ENCODE measurements at places on chromosomes 5 and 9. TPM values are rescaled to one million over a fixed set of nuclear protein-coding genes. Genes with fewer than 3 reads are reported as not detected.

DNA sequence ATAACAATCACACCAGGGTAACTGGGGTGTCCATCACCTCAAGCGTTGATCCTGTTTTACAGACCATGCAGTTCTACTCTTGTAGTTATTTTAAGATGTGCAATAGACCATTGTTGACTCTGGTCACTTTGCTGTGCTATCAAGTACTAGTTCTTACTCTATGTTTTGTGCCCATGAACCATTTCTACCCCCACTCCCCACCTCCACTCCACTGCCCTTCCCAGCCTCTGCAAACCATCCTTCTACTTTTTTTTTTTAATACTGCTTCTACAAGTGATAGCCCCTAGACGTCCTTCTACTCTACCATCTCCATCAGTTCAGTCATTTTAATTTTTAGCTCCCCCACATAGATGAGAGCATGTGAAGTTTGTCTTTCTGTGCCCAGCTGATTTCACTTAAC is 38.8 kb downstream of the EHMT1 start:
- DNase-seq, result no peak

DNA sequence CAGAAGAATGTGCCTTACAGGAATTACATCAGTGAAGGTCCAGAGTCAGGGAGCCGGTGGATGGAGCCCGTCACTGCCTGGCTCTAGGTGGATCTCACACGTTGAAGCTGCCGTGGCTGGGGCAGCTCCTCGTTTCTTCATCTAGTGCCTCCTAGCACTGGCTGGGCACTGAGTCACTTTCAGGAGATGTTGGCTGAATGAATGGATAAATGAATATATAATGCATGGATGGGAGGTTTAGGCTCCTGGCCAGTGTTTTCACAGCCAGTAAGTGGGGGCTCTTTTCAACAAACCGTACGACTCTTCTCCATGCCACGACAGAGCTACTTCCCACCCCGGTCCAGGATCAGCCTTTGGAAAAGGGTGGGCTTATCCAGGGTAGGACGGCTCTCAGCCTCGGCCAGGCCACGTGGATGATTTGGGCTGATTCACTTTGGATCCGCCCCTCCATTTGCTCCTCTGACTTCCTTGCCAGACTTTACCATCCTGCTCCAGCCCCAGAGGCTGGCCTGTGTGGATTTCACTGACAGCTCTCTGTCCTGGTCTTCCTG is 1.3 kb upstream of the SH3PXD2B start:
- DNase-seq, result peak; percentile 77

DNA sequence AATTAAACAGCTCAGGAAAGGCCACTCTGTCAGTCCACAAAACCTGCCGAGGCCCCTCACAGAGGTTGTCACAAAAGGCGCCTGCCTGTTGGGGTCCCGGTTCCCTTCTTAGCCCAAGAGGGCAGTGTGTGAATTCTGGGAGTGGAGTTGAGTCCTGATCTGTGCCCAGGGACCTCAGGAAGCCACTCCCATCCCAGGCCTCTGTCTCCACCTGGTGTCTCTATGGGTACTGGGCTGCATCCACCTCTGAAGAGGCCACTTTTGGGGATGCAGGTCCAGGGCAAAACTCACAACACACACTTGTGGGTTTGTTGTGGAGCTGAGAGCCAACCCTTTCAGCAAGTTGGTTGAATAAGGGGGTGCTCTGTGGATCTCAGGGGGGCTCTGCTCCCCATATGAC is 74.3 kb upstream of the STXBP1 start:
- no peak for DNase-seq

GRCh38 chr5:179542170-179542569 is 8.2 kb upstream of the RUFY1 start:
- DNase-seq, result no peak

DNA sequence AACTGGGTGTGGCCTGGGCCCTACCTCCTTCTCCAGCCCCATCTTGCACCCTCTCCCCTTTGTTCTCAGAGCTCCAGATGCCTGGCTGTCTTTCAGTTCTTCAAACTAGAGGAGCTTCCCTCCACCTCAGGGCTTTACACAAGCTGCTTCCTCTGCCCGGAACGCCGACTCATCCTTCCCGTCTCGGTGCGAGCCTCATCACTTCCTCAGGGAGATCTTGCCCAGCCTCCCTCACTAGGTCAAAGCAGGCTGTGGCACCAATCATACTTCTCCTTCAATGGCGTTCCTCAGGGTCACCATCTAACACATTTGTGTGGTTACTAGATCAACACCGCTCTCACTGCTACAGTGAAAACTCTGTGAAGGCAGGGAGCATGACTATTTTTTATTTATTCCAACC is 56.2 kb upstream of the ZSWIM6 start:
- no peak for DNase-seq

DNA sequence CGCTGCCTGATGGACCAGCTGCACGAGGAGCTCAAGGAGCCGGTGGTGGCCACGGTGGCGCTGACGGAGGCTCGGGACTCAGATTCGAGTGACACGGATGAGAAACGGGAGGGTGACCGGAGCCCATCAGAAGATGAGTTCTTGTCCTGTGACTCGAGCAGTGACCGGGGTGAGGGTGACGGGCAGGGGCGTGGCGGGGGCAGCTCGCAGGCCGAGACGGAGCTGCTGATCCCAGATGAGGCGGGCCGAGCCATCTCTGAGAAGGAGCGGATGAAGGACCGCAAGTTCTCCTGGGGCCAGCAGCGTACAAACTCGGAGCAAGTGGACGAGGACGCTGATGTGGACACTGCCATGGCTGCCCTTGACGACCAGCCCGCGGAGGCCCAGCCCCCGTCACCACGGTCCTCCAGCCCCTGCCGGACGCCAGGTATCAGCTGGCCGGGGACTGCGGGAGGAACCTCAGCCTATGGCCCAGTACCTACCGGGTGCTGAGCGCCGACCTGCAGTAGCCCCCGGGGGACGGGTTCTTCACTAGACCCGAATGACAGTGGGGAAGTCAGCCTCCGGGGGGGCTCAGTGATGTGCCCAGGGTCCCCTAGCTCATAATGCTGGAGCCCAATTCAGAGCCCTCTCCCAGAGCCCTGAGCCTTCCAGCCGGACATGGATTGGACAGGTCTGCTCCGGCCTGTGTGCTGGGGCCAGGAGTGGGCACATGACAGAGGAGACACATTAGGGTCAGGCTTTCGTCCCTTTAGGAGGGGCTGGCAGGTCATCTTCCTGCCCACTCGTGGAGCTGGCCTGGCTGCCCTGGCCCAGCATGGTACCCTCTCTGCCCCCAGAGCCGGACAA is 33.0 kb downstream of the USP20 start:
- DNase-seq, result no peak

DNA sequence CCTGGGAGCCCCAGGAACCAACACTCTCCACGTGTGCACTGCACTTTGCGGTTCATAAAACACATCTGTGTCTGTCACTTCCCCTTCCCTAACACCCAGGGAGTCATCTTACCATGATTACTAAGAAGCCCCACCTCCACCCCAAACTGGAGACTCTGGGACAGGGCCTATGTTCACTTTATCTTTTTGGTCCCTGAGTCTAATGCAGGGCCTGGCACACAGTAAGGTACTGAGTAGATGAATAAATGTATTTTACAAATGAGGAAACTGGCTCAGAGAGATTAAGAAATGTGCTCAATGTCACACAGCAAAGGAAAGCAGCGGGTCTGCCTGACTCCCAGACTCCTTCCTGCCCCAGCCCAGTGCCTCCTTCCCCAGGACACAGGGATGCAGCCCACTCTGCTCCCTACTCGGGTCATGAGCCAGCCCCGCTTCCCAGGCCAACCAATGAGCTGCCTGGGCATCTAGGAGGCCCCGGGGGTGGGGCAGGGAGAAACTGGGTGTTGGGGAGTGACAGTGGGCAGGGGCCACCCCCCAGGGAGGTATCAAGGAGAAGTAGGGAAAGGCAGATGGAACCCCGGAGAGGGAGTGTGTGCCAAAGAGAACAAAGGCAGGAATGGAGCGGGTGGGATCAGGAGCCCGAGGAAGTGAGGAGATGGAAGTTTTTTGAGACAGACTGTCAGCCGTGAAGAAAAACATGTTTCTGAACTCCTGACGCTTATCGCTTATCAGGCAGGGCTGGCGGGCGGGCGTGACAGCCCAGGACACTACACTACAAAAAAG is 30.5 kb downstream of the SHB start:
- no peak for DNase-seq

GRCh38 chr5:43227655-43228054 is 35.6 kb downstream of the NIM1K start:
- peak; percentile 56 for DNase-seq

DNA sequence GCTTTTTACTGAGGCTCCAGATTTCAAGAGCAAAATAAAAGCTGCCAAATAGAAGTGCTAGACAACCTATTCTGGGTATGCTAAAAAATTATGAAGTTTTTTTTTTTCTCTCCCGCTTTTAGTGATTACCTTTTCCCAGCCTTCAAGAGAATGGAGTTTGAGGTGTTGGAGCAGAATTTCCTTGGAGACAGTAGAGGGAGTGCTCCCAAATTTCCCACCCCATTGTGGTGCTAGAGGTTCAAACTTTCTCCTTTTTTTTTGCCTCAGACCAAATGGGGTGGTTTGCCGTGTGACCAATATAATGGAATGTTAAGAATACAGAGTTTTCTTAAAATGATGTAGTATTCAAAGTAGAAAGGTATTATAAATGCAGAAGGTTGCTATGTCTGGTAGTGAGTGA is 244.2 kb upstream of the RIOK2 start:
- DNase-seq, result peak; percentile 7

- DNase-seq, result peak; percentile 3
These were observed 563.7 kb upstream of the DAP start for GRCh38 chr5:11324521-11325289.

GRCh38 chr5:126519637-126520592 is 75.1 kb downstream of the ALDH7A1 start:
- peak; percentile 64 for DNase-seq

DNA sequence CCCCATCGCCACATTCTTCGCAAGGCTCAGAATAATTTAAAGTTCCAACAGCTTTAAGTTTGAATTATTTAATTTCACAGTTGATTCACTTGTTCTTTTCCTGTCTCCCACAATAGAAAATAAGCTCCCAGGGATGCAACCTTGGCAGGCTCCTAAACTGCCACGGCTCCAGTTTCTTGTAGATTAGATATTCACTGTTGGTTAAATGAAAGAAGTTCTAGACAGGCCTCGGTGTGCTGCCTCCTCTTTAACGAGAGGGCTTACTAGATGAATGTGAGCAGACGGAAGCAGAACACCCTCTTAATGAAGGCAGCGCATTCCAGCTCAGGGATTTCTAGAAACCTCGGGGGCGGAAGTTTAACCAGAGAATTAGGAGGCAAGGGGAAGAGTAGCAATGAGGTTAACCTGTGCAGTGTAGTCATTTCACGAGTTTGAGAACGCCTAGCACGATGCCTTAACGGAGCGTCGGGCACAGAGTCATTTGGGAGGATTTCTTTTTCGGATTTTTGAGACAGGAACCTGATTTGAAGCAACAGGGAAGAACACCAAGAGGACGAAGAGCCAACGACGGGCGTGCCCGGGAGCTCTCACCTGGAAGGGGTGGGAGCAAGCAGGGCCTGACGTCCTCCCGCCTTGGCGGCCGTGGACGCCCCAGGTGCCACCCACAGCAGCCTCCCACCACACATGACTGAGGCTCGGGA is 637 bp upstream of the SMC5 start:
- peak; percentile 65 for DNase-seq

DNA sequence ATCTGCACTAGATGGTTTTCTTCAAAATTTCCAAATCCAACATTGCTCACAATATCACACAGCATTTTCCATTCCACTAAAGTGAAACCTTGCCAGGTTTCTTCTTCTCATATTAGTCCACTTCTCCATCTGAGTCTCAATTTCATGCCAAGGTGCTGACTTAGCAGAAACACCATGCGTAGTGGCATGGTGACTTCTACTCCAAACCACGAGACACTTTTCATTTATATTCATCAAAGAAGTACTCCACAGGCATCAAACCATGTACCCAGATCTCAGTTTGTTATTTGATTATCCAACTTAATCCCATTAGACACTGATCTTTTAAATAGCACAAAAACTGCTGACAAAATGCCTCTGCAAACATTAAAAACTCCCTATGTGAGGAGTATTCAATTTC is 233.4 kb upstream of the ITGA1 start:
- no peak for DNase-seq

DNA sequence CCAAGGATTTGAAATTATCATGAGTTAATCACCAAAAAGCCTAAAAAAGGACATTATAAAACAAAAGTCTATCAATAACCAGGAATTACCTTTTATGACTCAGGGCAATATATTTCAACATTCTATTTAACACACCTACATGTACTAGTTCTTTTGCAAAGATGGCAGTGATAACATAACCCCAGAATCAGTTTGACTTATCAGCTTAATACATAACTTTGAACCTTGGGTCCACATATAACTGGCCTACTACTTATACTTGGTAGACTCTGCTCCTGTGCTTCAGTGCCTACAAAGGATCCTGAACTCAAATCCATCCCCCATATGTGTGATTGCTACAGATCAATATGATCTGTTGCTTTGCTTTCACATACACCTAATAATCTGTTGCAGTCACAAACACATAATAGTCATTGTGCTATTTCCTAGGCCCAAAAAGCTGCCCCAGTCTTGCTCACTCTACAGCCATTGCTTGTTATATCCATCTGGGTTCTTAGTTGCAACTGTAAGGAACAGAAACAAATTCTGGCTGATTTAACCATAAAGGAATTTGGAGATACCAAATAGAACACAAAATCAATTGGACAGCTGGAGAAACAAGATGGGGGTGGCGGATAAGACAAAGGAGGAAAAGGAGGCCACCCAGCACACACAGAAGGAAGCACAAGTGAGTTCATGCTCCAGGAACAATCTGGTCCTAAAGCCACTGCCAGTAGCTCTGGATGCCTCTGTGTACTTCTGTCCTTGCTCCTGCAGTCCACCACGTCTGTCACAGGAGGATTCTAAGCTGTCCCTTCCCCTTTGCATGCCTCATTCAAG is 25.5 kb downstream of the DEPDC1B start:
- no peak for DNase-seq

DNA sequence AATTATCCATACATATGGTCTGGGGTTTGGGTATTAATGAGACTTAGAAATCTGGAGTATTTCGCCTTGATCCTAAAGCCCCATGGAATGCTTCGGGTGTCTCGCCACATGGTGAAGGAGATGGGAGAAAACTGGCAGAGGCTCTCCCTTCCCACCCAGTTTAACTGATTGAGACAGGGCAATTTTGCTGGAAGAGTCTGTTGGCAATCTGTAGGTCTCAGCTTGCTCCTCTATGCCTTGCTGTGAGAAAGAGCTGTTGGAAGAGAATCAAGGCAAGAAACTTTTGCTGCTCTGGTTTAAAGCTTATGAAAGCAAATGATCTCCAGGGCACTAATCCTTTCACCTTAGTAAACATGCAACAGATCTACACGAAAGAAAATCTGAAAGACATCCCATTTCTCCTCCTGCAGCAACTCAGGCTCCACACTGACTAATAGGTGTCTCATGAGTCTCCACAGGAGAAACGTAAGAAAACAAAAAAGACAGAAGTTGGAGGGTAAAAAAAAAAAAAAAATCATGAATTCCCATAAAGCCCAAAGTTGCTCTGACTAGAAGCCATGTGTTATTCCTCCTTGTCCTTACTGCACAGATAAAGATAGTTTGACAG is 369.9 kb downstream of the EFNA5 start:
- no peak for DNase-seq

GRCh38 chr9:130955947-130956621 is 17.0 kb upstream of the FIBCD1 start:
- no peak for DNase-seq

- no peak for DNase-seq
These were observed 26.5 kb downstream of the SMC5 start for GRCh38 chr9:70285246-70285645.

The C5orf63 gene
- total RNA-seq, result 1.6 TPM

The CKMT2 gene
- total RNA-seq, result 1.7 TPM

The SNCB gene
- total RNA-seq, result 0.16 TPM

The FAM219A gene
- 19.2 TPM for total RNA-seq

The INSL6 gene
- not detected for total RNA-seq

The NOTCH1 gene
- total RNA-seq, result 16.0 TPM

The IL31RA gene
- 0.16 TPM for total RNA-seq

The AMBP gene
- total RNA-seq, result 0.36 TPM

The TPD52L3 gene
- not detected for total RNA-seq

The ADRB2 gene
- 5.1 TPM for total RNA-seq

All from myocyte (in vitro differentiated cells).